ENCODE measurements at places on chromosomes 4 and X.

DNA sequence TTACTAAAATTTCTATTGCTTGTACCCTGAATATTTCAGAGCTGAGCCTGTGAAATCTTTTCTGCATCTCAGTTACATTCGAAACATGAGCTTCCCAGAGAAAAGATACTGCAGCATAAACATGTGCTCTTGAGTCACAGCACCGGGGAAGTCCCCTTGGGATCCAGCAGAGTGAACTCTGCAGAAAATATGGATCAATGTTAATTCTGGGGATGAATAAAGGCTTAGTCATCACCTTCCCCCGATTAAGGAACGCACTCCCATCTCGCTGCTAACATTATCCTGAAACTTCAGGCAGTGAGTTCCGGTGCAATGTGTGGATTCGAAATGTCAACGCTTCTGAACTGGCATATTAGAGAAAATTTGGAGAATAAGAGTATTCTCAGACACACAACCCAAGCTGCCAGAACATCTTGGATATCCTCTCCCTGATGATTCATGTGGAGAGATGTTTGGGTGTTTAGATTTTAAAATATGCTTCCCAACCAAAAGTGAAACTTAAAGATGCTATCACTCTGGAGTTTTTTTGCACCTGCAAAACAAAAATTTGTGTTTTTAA, 90.8 kb downstream of the IRF2 start:
- DNase-seq = peak; percentile 94

DNA sequence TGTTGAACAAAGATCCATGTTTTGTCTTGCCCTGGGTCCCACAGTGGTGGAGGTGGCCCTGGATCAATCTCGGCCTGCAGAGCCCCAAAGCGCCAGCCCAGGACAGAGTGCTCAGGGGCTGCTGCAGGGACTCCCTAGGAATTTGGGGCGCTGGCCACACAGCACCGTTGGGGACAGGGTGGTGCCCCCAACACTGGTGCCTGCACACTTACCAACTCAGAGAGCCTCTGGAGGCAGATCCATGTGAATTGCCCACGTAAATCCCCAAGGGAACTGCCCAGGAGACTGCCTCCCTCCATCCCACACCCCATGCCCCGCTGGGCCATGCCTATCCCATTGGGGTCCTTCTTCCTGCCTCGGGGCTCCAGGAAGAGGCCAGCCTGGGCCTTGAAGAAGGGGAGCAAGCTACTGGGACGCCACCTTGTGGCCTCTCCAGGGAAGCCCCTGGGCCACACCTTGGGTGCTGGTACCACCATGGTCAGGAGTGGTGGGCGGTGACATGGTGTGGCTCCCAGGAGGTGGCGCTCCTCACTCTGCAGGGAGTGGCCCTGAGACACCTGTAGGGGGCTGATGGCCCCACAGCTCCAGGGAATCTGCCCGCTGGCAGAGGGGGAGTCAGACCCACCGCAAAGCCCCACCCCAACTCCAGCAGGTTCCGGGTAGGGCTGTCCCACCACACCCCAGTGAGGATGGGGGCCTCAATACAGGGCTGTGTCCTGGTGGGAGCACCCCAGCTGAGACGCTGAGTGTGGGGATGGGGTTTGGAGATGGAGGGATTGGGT, 22.8 kb downstream of the CFAP99 start:
- DNase-seq = peak; percentile 41

DNA sequence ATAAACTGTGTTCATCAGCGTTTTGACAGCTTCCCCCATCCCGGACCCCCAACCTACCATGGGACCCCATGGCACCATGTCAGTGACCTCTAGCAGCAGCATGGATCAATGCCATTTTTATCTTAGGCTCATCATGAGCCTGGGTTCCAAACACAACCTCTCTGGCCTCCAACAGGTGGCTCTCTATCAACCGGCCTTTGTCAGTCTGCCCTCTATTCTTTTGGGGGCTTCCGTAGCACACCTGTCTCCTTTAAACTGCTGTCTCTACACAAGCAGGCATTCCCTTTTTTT, 721 bp upstream of the TMEM150C start:
- no peak for DNase-seq

DNA sequence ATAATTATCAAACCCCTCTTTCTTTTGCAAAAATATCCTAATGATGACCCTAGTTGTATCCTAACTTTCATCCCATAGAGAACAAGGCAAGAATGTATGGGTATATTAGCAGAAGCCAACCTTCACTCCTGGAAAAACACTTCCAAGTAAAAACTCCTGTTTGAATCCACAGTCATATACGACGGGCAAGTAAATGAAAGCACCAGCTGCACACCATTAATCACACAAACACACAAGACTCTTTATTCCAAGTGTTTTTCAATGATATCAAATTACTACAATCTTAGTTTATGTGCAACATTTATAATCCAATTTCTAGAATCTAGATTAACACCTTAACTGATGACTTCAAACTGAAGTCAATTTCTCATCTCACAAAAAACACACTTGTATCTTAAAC, 22.9 kb downstream of the ACSL4 start:
- no peak for DNase-seq

Data from RWPE1 (cell line).